ENCODE measurements at places on chromosomes 1 and 21.

- DNase-seq, result no peak
These were observed 3.2 kb downstream of the CGN start for GRCh38 chr1:151514366-151514765.

- no peak for DNase-seq
These were observed 127.1 kb upstream of the SLC44A3 start for GRCh38 chr1:94693029-94693428.

- no peak for DNase-seq
These were observed 21.8 kb downstream of the RC3H1 start for GRCh38 chr1:174000371-174000770.

DNA sequence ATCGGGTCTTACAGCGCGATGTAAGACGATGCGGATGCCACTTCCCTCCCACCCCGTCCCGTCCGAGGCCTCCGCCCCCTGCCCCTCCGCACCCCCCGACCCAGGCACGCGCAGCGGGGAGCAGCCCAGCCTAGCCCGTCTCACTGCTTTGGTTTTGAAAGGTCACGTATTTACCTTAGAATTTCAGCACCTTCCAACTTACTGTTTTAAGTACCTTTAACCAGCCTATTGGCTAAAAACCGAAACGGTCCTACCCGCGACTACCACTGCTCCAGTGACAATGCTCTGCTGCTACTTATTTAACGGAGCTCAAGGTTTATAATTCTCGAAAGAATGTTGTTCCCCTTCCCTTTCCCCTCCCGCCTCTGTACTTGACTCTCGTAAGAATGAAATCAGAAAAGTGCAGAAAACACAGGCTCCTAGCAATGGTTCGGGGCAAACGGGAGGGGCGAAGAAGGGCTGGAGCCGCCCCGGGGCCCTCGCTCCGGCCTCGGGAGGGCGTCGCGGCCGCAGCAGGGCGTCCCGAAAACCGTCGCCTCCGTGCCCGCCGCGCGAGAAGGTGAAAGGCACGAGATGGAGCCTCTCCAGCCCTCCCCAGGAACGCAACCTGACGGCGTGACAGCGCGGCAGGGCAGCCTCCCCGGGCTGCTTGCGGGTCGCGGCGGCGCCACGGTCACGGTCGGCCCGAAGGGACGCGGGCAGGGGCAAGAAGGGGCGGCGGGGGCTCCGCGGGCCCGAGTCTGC lies 667 bp downstream of the TMEM50B start:
- DNase-seq, result no peak

- no peak for DNase-seq
These were observed 27.3 kb upstream of the COL6A1 start for GRCh38 chr21:45954261-45954660.

GRCh38 chr1:25872713-25873112 lies 2.8 kb downstream of the PAQR7 start:
- DNase-seq, result no peak

GRCh38 chr1:47991673-47992072 lies 5.5 kb downstream of the TRABD2B start:
- DNase-seq, result no peak

DNA sequence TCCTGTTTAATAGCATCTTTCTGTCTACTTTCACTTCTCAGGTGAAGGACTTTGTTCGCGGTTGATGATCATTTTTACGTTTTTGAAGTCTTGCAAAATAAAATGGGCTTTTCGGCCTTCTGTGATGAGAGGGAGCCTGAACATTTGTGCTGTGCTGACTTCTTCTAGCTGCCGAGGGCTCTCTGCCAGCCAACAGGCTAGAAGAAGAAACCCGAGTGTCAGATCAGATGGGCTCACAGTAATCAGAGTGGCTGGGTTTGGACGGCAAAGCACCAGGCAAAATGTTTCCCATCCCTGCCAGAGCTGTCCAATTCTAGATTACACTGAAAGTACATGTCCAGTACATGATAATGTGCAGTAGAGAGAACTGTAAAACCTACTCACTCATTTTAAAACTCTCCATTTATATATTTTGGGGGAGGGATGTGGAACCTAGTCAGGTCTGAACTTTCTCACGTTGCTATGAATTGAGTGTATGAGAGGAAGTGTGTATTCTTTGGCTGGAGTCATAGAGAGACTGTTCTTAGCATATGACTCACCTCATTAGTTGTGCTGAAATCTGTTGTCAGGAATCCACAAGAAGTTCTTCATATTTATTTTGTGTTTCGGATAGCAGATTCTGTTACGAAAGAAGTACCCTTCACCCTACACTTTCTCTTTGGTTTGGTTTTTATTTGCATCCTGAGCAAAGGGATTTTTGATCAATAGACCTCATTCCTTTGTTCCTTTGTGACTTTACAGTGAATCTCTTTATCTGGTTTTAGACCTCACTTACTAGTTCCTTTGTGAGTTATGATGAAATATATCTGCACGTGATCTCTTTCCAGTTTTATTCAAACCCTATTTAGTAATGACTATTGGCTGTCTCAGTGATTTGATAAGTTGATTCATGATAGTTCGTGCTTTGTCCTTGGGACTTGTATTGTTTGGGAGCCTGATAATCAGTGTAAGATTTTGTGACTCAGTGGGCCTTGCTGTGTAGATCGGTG lies 4.8 kb downstream of the ATP1A1 start:
- DNase-seq, result no peak

- DNase-seq, result no peak
These were observed 98.9 kb downstream of the TNFSF18 start for GRCh38 chr1:172951730-172952365.

DNA sequence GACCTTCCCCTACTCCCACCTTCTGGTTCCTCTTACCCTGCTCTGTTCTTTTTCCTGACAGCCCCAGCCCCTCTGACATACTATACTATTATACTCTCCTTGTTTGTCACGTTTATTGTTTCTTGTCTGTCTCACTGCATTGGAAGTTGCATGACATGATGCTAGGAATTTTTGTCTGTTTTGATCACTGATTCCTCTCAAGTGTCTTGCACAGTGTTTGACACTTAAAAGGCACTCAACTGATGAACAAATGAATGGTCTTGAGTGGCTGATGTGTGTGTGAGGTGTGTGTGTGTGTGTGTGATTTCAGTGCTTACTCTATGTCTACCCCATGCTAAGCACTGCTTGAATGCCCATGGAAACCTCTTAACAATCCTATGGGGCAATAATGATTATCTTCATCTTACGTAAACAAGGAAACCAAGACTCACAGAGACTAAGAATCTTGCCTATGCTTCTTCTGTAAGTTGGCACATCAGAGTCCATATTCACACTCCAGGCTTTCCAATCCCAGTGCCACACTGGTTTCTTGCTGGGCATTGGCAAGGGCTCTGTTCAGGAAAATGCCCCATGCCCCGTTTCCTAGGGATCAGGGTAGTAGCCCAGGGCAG lies 59.7 kb downstream of the ATP1A1 start:
- DNase-seq, result no peak

DNA sequence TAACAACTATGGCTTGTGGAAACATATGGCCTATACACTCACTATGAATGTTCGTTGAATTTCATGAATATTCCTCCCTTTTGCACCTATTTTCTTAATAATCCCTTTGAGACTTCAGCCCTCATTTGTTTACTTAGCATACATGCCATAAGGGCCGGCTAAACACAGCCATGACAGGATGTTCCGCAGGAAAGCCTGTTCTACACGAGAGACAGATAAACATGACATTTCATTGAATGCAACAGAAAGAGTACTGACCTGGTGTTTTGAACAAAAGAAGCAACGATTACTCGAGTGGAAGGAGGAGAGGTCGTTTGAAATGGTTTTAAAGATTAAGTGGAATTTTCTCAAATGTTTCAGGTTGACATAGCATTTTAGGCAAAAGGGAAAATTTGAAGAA lies 459.5 kb upstream of the CXADR start:
- no peak for DNase-seq

GRCh38 chr1:7783178-7783711 lies 846 bp upstream of the PER3 start:
- DNase-seq, result no peak

DNA sequence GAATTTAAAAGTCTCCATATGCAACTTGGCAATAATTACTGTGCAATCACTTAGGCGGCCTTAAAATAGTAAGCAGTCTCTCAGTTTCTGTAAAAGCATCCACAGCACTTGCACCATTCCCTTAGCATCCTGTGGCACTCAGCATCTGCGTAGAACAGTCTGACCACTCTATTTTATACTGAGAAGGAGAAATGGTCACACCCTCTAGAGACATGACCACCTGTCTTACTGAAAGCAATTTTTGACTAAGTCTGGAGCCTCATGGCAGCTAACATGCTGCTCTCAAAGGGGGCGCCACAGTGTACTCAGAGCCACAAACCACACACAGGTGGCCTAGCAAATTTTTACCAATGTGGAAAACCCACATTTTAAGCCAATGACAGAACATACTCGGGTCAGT lies 62.0 kb downstream of the KCNK1 start:
- DNase-seq, result no peak

DNA sequence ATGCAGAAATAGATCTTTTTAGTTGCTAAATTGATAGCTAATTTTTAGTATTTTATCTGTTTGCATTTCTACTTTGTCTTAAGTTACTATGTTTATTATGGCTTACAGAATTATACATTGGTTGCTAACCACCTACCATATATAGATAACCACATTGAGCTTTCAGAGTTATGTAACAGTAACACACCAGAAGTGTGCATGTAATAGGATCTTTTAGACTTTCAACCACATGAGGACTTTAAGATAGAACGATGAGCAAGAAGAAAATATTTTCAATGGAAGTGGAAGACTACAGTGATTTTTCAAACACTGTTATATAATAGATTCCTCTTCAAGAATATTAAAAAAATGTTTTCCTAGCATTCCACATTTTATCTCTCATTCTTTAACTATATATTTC lies 28.8 kb downstream of the TOR1AIP1 start:
- no peak for DNase-seq

DNA sequence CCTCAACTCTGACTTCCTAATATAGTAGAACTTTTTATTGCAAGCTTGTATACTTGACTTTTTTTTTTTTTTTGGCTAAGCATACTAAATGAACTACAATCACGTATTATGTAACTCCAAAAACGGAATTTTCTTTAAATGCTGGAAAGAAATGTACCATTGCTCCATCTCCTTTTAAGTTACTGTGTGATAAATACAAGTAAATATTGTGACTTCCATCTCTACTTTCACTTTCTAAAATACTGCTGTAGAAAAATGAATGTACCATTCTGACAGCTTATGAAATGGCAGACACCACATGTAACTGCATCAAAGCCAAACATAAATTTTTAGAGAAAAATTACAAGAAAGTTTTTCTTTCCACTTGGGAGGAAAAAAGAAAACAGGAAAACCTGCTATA lies 54.7 kb downstream of the ASH1L start:
- DNase-seq, result no peak

DNA sequence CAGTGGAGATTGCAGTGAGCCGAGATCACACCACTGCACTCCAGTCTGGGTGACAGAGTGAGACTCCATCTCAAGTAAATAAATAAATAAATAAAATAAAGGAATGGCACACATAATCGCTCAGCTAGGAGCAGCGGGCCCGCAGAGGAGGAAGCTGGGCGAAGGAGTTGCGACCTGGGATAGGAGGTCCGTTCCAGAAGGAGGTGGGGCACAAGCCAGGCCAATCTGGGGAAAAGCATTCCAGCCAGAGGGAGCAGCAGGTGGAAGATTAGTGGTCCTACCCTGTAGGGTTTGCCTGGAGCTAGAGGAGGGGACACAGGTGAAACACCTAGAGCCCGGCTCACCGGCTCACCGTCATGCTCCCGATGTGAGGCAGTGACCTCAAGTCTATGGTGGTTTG lies 40.3 kb upstream of the CASZ1 start:
- no peak for DNase-seq

GRCh38 chr1:236103059-236103458 lies 38.2 kb upstream of the NID1 start:
- no peak for DNase-seq

DNA sequence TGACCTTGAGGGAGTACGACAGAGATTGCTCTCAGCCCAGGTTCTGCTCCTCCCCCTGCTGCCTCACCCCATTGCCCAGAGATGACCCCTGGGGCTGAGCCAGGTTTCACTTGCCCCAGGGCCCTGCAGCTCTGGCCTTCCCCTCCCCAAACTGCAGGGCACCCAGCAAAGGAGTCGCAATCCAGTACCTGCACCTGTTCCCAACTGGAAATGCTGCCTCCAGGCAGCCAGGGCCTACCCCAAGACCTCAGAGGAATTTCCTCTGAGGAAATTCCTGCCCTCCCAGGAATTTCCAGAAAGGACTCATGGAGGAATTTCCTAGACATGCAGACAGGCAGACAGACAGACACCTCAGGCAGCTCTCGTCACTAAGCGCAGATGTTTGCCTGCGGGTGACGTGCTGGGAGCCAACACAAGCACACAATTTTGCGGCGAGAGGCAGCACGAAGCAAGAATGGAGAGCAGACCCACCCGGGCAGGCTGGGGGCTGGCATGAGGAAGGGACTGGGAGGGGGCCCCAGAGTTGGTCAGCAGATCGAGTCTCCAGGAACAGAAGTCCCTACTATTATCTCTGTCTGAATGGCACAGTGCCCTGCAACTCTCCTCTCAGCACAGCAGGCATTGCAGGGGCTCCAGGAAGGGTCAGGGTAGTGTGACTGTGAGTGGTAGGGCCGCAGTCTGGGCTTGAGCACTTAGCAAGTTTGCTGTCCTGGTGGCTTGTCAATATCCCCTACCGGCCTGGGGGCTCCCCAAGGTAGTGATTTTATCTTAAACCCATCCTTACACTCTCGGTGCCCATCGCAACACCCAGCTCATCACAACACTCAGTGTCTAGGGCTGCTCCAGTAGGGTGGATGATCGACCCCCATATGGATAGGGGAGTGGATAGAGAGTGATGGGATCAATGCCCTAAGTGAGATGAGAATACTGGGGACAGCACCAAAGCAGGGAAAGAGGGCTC lies 2.9 kb upstream of the EFNA1 start:
- DNase-seq, result no peak

- DNase-seq, result no peak
These were observed 58.0 kb downstream of the BEND5 start for GRCh38 chr1:48718705-48719104.

DNA sequence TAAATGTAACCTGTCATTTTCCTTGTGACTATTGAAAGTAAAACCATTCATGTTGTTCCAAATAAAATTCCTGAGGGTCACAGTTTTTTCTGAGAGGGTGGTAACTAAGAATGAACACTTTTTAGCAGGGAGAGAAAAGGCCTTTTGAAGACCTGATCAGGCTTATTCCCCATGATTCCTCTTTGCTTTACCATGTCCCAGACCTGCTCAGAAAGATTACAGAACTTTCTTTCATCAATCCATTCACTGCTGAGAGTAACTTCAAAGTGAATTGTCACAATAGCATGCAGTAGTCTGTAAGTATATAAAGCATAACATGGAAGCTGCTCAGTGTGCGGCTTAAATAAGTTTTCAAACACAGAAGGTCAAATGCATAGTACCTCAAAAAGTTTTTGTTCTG lies 201.5 kb upstream of the COL11A1 start:
- DNase-seq, result no peak

- no peak for DNase-seq
These were observed 167.8 kb downstream of the DHRS3 start for GRCh38 chr1:12450090-12450755.

DNA sequence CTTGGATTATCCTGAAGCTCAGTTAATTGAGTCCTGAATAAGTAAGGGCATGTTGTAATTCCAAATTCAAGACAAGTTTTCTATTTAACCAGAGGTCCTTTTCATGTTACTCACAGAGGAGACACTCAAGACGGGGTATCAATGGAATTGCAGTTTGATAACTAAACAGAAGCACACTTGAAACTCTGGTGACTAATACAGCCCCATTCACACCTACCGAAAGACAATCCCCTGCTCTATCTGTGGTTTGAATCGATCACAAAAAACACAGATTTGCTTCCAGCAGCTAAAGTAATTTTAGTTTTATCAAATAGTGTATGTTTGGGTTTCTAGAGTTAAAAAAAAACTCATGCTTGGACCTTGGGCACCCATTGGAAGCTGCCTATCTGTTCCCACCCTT lies 60.4 kb downstream of the TEX35 start:
- DNase-seq, result no peak

- DNase-seq, result no peak
These were observed 43.7 kb downstream of the BACH1 start for GRCh38 chr21:29342363-29342957.
